Stimulated activated CD8-positive, alpha-beta memory T cell treated with anti-CD3 and anti-CD28 coated beads, Interleukin-7, amount 100 ng/mL, for 24 hours (primary cell): ENCODE measurements at places on chromosomes 6 and 20.

DNA sequence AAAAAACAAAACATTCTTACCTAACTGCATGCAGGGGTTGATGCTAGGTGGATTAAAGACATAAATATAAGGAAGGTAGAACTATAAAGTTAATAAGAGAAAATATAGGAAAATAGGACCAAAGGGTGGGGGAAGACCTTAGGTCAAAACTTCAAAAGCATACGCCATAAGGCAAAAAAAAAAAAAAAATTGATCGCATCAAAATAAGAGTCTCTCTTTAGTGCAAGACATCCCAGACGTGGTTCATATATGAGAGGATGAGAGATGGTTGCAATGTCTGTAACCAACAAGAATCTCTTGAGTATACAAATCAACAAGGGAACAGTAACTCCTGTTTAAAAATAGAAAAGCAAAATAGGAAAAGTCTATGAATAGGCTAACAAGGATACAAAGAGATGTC lies 8.5 kb downstream of the BAG2 start:
- DNase-seq = no peak

DNA sequence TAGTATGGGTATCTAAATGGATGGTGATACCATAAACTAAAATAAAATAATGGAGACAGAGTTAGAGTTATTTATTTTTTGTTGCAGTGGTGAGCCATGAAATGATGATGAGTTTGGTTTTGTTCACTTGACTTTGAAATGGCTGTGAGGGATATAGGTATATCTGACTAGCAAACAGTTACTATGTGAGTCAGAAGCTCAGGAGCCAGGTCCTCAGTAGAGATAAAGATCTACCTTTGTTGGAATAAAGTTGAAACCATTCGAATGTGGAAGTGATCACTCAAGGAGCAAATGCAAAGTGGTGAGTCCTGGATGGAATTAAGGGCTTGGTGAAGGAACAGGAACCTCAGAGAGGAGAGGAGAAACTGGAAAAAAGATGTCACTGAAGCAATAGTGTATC lies 86.0 kb upstream of the TPD52L1 start:
- no peak for DNase-seq

DNA sequence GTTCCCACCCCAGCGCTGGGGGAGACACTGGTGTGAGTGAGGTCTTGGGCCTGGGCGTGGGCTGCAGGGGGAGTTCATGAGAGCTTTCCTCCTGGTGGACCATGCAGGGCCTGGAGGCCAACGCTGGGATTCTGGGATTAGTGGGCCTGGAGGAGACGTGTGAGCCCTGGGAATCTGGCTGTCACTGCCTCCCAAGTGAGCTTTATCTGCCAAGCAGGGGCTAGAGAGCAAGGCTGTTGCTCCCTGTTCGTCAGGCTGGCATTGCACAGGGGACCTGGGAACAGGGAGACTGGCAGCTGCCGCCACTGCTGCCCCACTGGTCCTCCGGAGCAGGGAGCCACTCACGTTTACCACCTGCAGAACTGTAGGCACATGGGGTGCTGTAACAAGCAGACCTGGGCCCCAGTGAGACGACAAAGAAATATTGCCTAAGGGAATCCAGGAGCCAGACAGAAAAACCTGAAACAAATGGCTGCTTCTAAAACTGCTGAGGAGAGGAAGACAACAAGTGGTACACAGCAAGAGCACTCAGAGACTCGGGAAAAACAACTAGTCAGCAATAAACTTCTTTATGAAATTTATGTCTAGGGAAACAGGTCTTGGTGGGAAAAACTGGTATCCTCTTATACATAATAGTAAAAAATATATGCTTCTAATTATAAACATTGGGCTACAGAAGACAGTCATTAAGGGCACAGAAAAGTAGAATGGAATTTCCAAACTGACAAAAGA lies 45.2 kb downstream of the PPP1R3G start:
- no peak for DNase-seq

DNA sequence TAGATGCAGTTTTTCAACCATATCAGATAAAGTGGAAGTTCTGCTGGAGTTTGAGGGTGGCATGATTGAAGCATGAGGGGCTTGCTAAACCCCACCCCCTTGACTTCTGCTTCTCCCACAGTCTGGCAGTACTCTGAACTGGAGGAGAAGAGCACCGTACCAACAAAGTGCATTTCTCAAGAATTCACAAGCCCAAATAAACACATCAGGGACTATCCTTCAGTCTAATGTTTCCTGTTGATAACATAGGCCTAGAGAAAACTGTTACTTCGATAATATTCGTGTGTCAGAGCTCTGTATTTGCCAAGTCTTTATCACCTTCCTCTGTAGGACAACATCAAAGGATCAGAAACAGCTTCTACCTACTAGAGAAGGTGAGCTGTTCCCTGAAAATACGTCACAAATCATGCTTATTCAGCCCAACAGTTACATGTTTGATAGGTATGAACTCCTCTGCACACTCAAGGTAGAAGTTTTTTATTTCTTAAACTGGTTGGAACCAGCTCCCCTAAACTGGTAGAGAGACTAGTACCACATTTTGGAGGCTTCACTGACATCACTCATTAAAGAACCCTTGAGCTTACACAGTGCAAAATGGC lies 153.2 kb upstream of the PRND start:
- no peak for DNase-seq

- DNase-seq = no peak
Measured at GRCh38 chr20:63533388-63533787, 3.8 kb downstream of the PTK6 start.

DNA sequence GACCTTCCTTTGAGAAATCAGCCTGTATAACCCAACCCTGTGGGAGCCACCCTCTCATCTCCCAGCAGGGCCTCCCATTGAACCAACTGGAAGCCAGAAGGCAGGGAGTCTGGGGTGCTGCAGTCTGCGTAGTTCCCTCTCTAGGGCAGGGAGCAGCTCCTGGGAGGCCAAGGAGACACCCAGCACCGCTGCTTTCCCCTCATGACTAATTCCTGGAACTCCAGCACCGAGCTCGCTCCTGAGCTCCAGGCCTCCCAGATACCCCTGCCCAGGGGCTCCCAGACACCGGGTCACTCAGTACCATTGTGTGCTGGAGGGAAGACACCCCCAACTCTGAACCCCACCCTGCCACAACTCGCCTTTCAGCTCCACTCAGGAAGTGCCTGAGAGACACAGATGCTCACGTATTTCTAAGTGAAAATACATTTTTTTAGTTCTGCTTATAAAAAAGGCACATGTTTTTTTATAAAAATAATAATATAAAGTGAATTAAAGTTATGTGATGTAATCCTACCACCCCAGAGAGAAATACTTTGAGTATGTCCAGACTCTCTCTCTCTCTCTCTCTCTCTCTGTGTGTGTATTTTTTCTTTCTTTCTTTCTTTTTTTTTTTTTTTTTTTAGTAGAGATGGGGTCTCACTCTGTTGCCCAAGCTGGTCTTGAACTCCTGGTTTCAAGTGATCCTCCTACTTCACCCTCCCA lies 17.5 kb downstream of the PIM1 start:
- no peak for DNase-seq

- no peak for DNase-seq
Measured at GRCh38 chr20:11716239-11716944, 201.3 kb upstream of the BTBD3 start.

GRCh38 chr20:1934721-1935573 lies 39.7 kb downstream of the SIRPA start:
- DNase-seq = no peak
